ENCODE measurements at places on chromosomes 4 and X. TPM values are rescaled to one million over a fixed set of nuclear protein-coding genes. Genes with fewer than 3 reads are reported as not detected.
A peak's percentile ranks its signal among the peaks of the same experiment; 100 is the strongest.

DNA sequence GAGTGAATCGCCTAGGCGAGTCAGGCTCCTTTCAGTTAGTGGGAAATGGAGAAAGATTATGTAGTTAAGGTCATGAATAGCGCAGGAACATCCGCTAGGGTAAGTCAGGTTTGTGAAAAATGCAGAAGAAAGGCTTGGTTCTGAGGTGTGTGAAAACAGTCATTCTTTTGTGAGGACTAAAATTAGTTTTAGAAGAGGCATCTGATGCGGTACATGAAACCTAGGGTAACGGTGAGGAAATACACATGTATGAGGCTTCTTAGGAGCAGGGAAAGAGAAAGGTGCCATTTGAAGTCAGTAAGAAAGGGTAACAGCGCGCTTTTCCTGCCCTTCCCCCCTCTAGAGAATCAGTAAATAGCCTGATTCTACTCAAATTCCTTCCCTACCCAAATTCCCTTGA, 570 bp upstream of the RNF128 start:
- H3K27me3 ChIP-seq, result peaks cover 23% of the 10 kb centered on the region
- no peaks in the 10 kb centered on the region for H3K4me1 ChIP-seq
- peak overlapping the region; percentile 73 for H3K4me3 ChIP-seq
- H3K27ac ChIP-seq, result no peak overlapping the region
- H3K36me3 ChIP-seq, result no peaks in the 10 kb centered on the region
- peak; percentile 86 for DNase-seq

The ARHGAP4 gene
- 0.88 TPM for total RNA-seq

GRCh38 chrX:56788229-56788628, 59.2 kb downstream of the NBDY start:
- H3K4me1 ChIP-seq, result no peaks in the 10 kb centered on the region
- H3K27me3 ChIP-seq, result no peaks in the 10 kb centered on the region
- no peak overlapping the region for H3K27ac ChIP-seq
- no peak for DNase-seq
- no peaks in the 10 kb centered on the region for H3K36me3 ChIP-seq

- peaks cover 5% of the 10 kb centered on the region for H3K27me3 ChIP-seq
Measured at GRCh38 chr4:8495803-8496202, 55.2 kb downstream of the TRMT44 start.

GRCh38 chr4:150578745-150579501, 3.0 kb upstream of the MAB21L2 start:
- H3K4me1 ChIP-seq, result peaks cover 4% of the 10 kb centered on the region
- H3K27me3 ChIP-seq, result no peaks in the 10 kb centered on the region
- H3K4me3 ChIP-seq, result peak overlapping the region; percentile 84
- peak overlapping the region; percentile 63 for H3K27ac ChIP-seq

DNA sequence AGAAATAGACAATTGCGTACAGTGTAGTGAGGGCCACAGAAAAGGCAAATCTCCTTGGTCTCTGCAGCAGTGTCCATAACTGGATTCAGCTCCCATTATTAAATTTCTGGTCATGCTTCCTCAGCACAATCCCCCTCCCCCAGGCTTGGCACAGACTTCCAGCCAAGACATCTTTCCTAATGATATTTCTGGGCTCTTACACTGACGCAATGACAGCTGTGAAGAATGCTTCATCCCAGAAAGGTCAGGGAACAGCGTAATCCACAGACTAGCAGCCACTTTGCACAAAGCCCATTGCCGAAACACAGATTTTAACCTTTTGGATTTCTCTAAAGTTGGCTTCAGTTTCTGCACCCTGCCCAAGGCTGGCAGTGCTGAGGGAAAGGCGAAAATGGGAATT, 597.6 kb upstream of the CPEB2 start:
- no peak for DNase-seq
- H3K36me3 ChIP-seq, result no peaks in the 10 kb centered on the region
- no peak overlapping the region for H3K4me3 ChIP-seq
- H3K4me1 ChIP-seq, result no peaks in the 10 kb centered on the region

- H3K36me3 ChIP-seq, result no peaks in the 10 kb centered on the region
- H3K4me3 ChIP-seq, result no peak overlapping the region
- peak overlapping the region; percentile 87 for H3K27ac ChIP-seq
Measured at GRCh38 chr4:185566972-185567371, 31.7 kb upstream of the PDLIM3 start.

Data from osteoblast (primary cell).